ENCODE measurements at places on chromosomes 13 and 19.

GRCh38 chr13:105894697-105895096 is 640.8 kb downstream of the EFNB2 start:
- DNase-seq = no peak

DNA sequence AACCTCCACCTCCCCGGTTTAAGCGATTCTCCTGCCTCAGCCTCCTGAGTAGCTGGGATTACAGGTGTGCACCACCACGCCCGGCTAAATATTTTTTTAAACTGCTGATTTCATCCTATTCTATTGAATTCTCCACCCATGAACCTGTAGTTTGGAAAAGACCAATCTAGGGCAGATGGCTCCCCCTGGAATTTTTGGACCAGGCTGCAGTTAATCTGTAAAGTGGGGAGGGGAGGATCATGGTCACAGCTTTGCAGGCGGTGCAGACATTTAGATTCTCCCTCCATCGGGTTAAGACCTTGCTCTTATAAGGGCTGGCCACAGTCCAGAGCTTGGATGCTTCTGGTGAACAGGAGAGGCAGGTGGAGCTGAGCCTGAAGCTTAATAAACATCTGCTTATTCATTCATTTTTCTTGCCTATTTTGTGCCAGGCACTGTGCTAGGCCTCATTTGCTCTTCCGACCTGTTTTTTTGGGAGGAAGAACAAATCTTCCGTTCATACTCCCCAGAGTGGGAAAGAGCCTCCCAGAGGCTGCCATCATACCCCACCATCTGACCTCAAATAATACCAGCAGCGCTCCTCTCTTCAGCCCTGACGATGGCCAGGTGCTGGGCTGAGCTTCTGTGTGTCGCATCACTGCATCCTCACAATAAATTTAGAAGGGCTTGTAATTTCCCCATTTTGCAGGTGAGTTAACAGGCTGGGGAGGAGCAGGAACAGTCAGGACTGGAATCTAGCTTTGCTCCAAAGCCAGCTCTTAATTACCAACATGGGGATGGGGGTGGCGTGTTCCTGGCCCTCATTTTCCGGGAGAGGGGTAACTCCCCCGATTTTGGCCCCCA is 902 bp upstream of the CCDC106 start:
- no peak for DNase-seq

DNA sequence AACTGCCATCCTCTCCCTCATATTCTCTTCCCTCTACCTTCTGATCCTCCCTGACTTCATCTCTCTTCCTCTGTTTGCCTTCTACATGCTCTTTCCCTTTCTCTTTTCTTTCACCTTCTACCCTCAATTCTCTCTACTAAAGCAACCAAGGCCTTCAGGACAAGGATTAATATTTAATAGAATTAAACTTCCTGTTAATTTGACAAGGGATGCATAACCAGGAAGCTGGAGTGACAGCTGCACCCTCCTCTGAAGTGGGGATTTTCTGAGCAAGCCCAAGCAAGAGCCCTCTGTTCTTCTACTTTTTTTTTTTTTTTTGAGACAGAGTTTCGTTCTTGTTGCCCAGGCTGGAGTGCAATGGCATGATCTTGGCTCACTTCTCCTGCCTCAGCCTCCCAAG is 63.4 kb upstream of the MED4 start:
- no peak for DNase-seq

DNA sequence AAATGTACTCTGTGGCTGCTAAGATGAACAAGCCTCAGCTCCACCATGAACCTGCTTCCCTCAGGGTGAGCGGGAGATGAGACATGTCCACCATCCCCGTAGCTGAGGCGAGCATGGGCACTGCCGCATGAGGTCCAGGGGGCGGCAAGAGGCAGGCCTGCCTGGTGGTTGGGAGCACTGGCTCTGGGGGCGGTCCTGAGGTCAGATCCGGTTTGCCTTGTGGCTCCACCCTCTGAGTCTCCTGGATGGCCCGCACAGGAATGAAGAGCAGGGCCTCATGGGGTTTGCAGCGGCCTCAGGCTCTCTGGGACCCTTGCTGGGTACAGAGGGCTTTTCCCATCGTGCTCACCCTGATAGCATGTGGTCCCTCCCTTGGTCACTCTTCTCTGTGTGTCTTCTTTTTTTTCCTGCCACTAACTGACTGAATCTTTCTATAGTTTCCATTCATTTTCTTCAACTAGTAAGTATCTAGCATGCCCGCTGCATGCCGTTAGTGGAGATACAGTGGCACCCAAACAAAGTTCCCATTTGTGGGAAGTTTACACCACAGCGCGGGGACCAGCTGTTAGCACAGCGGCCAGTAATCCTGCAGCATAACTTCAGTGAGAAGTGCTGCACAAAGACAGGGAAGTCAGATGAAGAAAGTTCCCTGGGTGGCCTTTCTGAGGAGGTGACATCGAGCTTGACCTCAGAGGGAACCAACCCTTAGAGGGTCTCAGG is 37.3 kb downstream of the CAPN12 start:
- no peak for DNase-seq

DNA sequence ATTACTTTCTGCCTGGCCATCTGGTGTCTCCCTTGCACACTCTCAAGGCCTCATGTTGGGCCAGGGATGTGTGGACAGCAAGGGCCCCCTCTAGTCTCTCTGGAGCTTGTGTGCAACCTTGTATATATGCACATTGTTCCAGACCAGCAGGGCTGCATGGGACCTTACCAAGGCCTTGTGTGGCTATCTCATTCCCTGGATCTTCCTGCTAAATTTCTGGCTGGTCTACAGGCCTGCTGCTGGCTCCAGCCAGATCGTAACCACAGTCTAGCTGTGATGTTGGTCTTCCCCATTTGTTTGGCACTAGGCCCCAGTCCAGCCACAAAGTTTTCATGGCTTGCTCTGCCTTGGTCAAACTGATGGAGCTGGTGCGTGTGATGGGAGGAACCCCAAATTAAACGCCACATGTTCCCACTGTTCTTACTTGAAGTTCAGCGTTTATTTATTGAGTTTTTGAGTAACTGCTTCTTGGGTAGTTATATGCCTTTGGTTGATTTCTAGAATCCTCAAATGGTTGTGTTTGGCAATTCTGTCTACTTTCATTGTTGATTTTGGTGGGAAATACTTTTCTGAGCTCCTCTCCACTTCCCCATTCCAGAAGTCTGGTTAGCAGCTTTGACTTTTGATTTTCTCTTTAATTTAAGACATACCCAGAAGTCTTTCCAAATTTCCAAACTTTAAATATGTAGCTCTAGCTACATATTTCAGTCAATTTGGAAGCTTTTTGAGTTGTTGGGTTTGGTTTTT is 56.4 kb downstream of the SIPA1L3 start:
- no peak for DNase-seq

DNA sequence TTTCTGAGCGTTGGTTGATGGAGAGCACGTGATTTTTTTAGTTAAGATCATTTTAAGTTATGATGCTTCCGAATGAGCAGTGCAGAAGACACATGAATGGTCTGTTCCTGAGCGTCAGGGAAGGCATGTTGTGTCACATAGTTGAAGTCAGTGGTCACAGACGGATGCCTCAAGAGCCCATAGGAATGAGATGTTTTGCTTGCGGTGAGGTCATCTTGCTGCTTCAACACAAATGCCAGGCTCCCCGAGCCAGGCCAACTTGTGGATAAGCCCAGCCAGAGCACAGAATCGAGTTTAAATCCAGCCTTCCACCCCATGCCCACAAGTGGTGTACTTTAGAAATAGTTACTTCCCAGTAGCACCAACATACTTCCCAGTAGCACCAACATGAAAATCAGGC is 5.4 kb downstream of the UPF3A start:
- no peak for DNase-seq

DNA sequence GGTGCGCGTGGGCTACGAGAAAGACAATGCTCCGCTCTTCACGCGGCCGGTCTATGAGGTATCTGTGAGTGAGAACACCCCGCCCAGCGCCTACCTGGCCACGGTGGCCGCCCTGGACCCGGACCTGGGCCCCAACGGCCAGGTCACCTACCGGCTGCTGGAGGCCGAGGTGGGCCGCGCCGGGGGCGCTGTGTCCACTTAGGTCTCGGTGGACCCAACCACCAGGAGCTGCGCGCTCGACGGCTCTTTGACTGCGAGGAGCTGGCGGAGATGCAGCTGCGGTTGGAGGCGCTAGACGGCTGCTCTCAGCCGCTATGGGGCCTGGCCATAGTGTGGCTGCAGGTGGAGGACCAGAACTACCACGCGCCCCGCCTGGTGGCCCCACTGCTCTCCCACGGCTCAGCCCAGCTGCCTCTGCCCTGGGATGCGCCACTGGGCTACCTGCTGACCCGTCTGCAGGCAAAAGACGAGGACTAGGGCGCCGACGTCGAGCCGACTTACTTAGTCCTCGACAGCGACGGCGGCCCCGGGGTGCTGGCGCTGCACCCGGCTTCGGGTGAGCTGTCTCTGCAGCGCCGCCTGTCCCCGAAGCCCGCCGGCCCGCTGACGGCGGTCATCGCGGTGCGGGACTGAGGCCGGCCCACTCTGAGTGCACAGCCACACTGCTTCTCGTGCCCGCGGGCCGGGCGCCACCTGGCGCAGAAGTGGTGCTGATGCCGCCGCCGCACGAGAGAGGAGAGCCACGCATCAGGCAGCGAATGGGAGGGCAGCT is 173.0 kb downstream of the OLFM4 start:
- DNase-seq = no peak

DNA sequence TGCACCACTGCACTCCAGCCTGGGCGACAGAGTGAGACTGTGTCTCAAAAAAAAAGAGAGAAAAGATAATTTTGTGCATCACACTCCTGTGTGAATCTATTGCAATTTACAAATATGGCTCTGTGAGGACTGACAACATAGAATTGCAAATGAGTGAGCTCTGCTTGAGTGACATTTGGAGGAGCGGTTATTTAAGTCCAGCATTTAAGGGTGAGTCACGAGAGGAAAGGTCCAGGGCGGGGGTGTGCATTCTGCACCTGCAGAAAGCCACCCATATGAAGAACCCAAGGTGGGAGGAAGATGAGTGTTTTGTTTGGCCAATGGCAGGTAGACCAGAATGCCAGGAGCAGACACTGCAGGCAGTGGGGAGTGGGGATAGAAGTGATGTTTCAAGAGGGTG is 58.5 kb downstream of the DGKH start:
- no peak for DNase-seq

GRCh38 chr13:90070362-90070761 is 1277.1 kb upstream of the MIR17HG start:
- DNase-seq = no peak

- no peak for DNase-seq
Measured at GRCh38 chr19:18219911-18220631, 6.2 kb downstream of the PDE4C start.

- DNase-seq = no peak
Measured at GRCh38 chr19:55702131-55702627, 27.2 kb downstream of the EPN1 start.

GRCh38 chr19:58014141-58014540 is 11.5 kb upstream of the ZNF606 start:
- no peak for DNase-seq

- DNase-seq = no peak
Measured at GRCh38 chr13:97387485-97387839, 46.5 kb upstream of the RAP2A start.
